Stimulated activated CD4-positive, alpha-beta T cell treated with anti-CD3 and anti-CD28 coated beads, Interleukin-1b, Interleukin-23, amount 100 ng/mL, for 1 hour (primary cell): ENCODE measurements at places on chromosomes 11 and 22.

- no peak for DNase-seq
Observed at GRCh38 chr11:81886406-81887075, 847.1 kb downstream of the FAM181B start.

- DNase-seq, result no peak
Observed at GRCh38 chr11:13149991-13150390, 127.6 kb upstream of the BMAL1 start.

GRCh38 chr11:69497221-69497787 is 15.8 kb downstream of the LINC01488 start:
- no peak for DNase-seq

DNA sequence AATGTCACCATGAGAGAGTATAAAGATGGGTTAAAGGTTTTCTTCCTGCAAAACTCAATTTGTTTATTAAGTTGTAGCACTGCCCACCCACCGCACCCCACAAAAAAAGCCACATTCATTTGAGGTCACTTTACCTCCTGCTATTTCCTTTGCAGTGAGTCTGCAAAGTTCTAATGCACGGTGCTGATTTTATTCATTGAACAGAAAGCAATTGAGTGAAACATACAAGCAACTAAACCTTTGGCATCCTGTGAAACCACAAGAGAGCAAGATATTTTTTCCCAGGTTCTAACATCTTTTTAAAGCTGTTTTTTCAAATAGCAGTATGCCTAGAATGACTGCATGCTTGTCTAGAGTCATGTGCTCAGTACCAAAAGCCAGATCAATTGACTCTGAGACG is 39.0 kb downstream of the RRAS2 start:
- no peak for DNase-seq

- no peak for DNase-seq
Observed at GRCh38 chr11:118087931-118088330, 1.2 kb upstream of the SMIM35 start.

DNA sequence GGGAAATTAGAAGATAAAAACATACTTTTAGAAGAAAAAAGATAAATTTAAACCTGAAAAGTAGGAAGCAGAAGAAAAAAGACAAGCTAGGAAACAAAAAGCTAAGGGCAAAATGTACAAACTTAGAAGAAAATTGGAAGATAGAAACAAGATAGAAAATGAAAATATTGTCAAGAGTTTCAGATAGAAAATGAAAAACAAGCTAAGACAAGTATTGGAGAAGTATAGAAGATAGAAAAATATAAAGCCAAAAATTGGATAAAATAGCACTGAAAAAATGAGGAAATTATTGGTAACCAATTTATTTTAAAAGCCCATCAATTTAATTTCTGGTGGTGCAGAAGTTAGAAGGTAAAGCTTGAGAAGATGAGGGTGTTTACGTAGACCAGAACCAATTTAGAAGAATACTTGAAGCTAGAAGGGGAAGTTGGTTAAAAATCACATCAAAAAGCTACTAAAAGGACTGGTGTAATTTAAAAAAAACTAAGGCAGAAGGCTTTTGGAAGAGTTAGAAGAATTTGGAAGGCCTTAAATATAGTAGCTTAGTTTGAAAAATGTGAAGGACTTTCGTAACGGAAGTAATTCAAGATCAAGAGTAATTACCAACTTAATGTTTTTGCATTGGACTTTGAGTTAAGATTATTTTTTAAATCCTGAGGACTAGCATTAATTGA is 1.0 kb downstream of the MALAT1 start:
- no peak for DNase-seq

DNA sequence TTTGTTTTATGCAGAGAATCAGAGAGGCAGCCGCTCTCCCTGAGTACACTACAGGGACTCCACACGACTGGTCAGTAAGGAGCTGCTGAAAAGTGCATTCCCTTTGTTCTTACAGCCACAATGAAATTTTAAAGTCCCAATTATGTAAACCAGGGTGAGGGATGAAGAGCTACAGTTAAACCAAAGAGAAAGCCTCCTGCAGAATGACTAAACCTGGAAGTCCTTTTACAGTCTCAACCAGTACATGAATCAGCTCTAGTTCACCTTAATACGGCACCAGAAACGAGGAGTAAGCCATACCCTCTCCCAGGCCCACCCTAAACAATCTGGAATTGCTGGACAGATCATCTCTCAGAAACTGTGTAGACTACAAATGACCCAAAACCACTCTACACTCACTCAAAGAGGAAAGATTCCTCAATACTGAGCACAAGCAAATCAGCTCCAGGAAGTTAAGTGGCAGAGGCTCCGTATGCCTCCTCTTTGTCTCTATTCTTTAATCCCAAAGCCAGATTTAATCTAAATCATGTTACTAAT is 113.1 kb downstream of the RBFOX2 start:
- DNase-seq, result no peak

GRCh38 chr11:107276077-107276476 is 181.5 kb downstream of the CWF19L2 start:
- no peak for DNase-seq

DNA sequence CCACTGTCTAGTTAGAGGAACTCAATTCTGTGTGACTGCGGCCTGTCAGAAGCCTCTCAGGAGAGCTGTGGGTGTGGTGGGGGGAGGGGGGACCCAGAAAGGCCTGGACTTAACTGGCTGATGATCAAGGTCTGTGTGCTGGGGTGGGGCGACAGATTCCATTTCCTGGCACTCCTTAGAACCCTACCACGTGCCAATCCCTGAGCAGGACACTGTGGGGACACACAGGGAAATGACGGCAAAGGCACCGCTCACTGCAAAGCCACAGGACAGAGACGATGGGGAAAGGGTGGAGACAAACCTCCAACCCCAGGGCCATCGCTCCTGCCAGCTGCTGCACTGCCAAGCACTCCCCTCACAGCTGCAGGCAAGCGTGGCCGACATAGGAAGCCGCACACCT is 58.4 kb upstream of the BID start:
- no peak for DNase-seq

DNA sequence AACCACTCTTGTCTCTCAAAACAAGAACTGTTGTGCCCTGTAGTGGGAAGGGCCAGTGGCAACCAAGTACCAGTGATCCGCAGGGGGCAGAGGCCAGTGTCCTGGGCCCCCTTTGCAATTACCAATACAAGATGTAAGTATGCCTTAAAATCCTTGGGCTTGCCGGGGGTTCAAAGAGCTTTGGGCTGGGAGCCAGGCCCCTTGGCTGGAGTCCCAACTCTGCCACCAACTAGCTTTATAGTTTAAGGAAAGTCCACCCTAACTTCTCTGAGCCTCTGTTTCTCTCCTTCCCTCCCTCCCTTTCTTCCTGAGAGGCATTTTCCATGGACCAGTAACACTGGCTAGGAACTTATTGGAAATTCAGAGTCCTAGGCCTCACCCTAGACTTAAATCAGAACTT is 15.5 kb downstream of the CLMP start:
- DNase-seq, result no peak

- no peak for DNase-seq
Observed at GRCh38 chr11:74392256-74392655, 6.0 kb downstream of the PGM2L1 start.

GRCh38 chr11:11748706-11749365 is 92.9 kb upstream of the USP47 start:
- DNase-seq, result no peak
